ENCODE measurements at places on chromosomes 1 and 21.

DNA sequence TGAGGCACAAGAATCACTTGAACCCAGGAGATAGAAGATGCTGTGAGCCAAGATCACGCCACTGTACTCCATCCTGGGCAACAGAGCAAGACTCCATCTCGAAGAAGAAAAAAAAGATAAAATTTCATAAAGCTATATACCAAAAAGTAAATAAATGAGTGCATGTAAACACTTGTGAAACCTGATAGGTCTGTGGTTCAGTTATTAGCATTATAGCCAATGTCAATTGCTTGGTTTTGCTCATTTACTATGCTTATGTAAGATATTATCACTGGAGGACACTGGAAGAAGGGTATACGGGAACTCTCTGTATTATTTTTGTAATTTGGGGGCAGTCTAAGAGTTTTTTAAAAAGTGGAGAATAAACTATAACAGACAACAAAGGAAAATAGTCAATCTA, 17.7 kb upstream of the TAL1 start:
- DNase-seq = no peak

- DNase-seq = no peak
Observed at GRCh38 chr1:219460896-219461815, 151.7 kb downstream of the ZC3H11B start.

DNA sequence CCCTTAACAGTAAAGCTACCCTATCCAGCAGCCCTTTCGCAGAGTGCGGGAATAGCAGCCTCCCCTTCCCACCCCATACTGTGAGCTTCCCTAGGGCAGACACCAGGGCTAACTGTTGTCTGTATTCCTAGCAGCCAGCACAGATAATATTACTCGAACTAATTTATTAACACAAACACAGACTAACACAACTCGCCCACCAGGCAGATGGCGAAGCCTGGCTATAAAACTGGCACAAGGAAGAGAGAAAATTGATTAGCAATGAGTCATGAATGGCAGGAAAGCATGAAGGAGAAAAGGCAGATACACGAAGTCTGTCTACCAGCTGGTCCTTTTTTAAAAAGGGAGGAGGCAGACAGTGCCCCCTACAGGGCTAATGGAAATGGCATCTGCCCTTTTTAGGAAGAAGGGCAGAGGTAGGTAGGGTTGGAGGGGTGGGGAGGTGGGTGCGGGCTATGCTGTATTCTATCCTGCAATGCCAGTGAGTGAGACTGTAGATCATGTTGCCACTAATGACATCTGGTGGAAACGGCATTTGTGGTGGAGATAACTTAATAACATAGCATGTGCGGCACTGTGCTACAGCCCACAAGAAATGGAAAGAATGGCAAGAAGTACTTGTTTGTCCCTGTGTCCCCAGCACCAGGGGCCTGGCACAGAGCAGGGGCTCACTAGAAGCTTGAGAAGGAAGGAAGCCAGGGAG, 30.6 kb upstream of the CTPS1 start:
- peak; percentile 17 for DNase-seq

DNA sequence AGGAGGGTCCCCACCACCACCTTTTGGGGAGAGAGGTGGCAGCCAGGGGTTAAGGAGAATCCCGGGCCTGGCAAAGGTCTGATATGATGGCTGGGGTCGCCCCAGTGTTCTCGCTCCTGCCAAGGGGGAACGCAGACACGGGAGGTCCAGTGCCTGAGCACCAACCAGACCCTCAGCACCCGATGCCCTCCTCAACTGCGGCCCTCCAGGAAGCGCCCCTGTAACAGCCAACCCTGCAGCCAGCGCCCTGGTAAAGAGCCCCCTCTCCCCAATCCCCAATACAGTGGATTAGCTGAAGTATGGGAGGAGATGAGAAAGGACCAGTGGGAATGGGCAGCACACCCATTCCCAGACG, 10.4 kb downstream of the ADAMTSL4 start:
- DNase-seq = no peak

GRCh38 chr1:172429331-172430127, 9.0 kb downstream of the C1orf105 start:
- no peak for DNase-seq

GRCh38 chr1:71967670-71968069, 314.7 kb downstream of the NEGR1 start:
- DNase-seq = no peak

DNA sequence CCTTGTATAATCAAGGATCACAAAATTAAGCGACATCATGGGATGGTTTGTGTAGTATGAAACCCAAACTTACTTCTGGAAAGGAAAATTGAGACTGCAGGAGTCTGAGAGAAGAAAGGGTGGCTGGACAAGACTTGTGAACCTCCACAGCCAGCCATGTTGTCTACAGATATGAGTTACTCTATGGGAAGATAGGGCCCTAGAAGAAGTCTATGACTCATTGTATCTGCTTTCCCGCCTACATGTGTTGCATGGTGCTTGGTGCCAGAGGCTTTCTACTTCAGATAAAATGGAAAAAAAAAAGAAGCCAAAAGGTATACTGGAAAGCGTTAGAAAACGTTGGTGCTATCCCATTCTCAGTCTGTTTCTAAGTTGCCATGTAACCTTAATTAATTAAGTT, 18.7 kb upstream of the OR6N2 start:
- no peak for DNase-seq

DNA sequence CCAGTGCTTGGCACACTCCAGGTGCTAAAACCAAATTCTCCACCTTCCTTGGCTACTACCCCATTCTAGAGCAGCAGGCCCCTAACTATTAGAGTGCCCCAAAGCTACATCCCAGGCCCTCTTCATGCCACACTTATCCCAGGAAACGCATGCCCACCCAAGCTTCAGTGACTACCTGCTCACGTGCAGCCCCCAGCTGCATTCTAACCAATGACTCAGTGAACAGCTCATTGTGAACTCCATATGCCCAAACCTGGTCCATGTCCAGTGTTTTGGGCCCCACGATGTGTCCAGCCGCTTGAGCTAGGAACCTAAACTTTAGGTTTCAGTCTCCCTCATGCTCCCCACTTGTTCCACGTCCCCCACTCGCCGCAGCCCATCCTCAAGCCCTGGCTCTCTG, 41.5 kb downstream of the NKAIN1 start:
- DNase-seq = no peak

DNA sequence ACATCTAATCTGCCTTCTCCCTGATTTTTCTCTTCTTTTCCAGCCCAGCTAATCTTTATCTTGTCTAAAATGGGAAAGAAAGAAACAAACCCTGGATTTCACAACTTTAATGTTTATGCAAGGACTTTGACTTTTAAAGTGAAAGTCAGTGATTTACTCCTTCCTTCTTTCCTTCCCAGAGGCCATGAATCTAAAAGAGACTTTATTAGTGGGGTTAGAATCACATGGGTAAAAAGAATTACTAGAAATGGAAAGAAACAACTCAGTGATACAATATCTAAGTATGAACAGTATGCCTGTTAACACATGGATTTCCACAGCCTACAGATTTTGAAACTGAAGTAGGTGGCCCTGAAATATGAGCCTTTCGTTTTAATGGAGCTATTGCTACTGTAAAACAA, 59.8 kb upstream of the KCNK2 start:
- DNase-seq = no peak

DNA sequence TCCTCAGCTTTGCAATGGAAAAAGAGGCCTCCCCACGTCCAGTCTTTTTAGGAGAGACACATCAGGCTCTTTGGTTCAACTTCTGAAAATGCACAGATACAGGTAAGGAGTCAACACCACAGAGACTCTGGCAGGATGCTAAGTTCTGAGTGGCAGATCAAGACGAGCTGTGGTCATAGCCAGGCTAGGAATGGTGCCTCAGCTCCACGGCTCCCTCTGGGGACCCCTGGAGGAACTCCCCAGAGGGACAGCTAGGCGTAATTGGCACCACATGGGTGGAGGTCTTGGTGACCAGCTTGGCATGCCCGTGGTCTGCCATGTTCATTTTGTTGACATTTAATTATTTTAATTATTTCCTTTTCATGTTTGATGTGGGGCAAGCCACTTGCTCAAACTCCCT, 206.1 kb downstream of the KAZN start:
- no peak for DNase-seq

GRCh38 chr1:234094172-234094571, 189.7 kb downstream of the SLC35F3 start:
- DNase-seq = no peak

DNA sequence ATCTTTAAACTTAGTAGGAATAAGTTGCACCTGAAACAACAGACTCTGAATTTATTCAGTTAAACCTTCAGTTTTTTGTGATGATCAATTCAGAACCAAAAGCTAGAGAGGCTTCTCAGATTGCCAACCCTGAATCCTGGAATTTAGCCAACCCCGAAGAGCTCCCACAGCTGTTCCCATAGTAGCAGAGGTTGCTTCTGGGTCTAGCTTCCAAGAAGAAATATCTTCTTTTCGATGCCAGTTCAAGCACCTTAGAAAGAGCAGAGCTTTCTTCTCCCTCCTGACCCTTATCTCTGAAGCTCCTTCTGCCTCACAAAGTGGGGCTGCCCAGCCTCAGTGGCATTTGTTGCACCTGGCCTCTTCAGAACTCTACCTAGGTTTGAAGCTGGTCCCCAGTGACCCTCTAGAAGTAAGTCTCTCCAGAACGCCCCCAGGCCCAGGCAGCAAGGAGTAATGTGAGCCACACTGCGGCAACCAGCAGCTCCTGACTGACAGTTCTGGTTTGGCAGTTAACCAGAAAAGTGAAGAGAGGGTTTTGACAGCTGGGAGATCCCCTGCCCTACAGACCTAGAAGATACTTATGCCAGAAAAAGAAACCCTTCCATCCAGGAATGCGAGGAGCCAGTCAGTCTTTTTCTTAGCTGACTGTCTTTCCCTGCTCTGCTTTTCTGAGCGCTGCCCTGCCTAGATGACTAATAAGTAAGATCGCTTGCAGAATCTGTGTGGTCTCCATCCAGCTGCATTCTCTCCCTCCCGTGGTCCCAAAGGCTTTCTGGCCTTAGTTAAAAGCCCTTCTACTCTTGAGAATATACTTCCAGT, 165.9 kb downstream of the ADGRL4 start:
- DNase-seq = no peak

GRCh38 chr21:28789523-28789922, 203.2 kb downstream of the LTN1 start:
- DNase-seq = no peak
